IMR-90 (cell line): ENCODE measurements at places on chromosomes 6 and 20. TPM values are rescaled to one million over a fixed set of nuclear protein-coding genes. Genes with fewer than 3 reads are reported as not detected.

CD24 gene
- polyA plus RNA-seq = 0.07 and 0.09 TPM in 2 replicates

KHDRBS2 gene
- not detected in 2 replicates for polyA plus RNA-seq

- DNase-seq = no peak
- H3K4me1 ChIP-seq = peaks cover 4% of the 10 kb centered on the region; the same call in 1 of the 2 replicates
- H3K36me3 ChIP-seq = peaks cover 4% of the 10 kb centered on the region; the same call in 1 of the 2 replicates
- no peak overlapping the region for H3K27ac ChIP-seq
These were observed 731 bp upstream of the DNPH1 start for GRCh38 chr6:43229803-43230620.

DNA sequence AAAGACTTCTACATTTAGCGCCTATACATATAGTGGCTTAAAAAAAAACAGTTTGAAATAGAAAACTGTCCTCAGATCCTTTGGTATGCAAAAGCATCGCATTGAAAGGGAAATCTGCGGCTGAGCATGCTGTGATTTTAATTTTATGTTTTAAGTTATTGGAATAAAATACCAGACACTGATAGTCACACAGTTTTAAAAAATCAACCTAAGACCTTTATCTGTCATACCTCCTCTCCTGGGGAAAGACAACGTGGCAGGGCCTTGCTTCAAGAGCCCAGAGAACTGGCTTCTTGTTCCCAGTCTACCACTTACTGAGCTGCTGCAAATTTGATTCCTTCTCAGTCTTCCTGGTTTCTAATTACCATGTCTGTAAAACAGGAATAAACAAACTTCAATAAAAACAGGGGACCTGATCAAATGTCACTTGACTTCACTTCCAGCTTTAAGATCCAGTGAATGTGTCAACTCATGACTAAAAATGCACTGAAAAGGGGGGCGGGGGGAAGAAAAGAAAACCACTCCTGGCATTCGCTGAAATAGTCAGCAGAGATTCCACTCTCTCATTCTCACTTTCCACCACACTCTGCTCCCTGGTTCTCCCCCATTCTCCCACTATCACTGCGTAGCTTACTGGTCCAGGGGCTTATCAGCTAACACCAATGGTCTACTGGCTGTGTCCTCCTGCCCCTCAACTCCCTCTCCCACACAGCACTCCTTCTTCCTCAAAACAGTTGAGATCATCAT lies 494.7 kb upstream of the MARCKS start:
- H3K36me3 ChIP-seq = no peaks in the 10 kb centered on the region
- DNase-seq = peak; percentile 20
- H3K27ac ChIP-seq = peak overlapping the region; percentile 79; the same call in 1 of the 2 replicates
- no peaks in the 10 kb centered on the region for H3K27me3 ChIP-seq
- no peak overlapping the region for H3K4me3 ChIP-seq

DNA sequence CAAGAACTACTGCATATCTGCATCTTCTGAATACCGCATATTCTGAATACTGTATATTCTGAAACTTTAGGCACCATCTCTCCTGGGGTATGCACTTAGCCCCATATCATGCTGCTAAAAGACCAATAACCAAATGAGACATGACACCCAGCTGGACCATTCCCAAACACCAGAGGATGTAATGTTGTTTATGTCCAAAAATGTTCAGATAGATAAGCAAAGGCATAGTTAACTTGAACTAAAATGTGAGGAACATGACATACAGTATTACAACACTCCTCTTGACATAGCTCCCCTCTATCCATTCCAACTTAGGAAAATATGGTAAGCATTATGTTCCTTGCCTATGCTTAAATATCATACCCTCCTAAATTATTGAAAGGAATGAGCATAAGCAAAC lies 127.3 kb downstream of the TENT5A start:
- no peaks in the 10 kb centered on the region for H3K27me3 ChIP-seq
- H3K27ac ChIP-seq = no peak overlapping the region
- no peak overlapping the region for H3K4me3 ChIP-seq
- no peaks in the 10 kb centered on the region for H3K36me3 ChIP-seq

GRCh38 chr20:19344341-19344740 lies 131.9 kb downstream of the SLC24A3 start:
- no peaks in the 10 kb centered on the region for H3K36me3 ChIP-seq
- H3K27me3 ChIP-seq = no peaks in the 10 kb centered on the region
- no peak for DNase-seq
- no peak overlapping the region for H3K4me3 ChIP-seq

DNA sequence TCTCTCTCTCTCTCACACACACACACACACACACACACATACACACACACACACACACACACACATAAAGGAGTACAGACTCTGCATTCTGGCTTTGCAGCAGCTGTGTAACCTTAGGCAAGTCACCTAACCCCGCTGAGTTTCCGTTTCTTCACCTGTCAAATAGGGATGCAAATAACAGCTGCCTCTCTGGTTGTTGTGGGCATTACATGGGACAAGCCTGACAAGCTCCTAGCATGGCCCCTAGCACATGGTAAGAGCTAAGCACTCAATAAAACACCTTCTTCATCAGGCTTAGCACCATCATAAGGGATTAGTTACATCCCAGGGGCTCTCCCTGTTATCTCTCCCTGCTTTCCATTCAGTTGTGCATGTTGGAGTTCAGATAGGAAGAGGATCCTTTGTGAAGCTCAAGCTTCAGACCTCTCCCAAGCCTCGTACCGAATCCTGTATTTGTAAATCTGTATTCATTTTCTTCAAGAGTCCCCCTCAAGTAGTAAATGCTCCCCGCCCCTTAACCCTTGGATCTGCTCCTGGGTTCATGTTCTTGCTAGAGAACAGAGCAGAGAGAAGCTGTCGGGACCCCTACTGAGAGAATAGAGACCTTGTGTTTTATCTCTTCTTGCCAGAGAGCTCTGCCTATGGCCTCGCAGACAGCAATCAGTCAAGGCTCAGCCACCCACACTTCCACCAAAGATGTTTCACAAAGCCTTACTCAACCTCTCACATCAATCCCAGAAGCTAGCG lies 2.2 kb downstream of the SLC13A3 start:
- no peak overlapping the region for H3K4me3 ChIP-seq
- H3K4me1 ChIP-seq = peaks cover 3% of the 10 kb centered on the region; the same call in 1 of the 2 replicates
- no peak overlapping the region for H3K27ac ChIP-seq
- DNase-seq = no peak
- peaks cover 29% of the 10 kb centered on the region for H3K27me3 ChIP-seq
- H3K36me3 ChIP-seq = no peaks in the 10 kb centered on the region
